Activated CD4-positive, alpha-beta T cell treated with anti-CD3 and anti-CD28 coated beads, Interleukin-2, Interleukin-6, amounts not matched to agents 100 ng/mL and 50 ng/mL, durations not matched to agents 16 hours and 8 hours (primary cell): ENCODE measurements at places on chromosomes 4 and X.

- DNase-seq, result no peak
Observed at GRCh38 chr4:150784305-150784704, 202.4 kb downstream of the MAB21L2 start.

GRCh38 chr4:10496200-10496599 lies 39.0 kb upstream of the ZNF518B start:
- DNase-seq, result no peak

DNA sequence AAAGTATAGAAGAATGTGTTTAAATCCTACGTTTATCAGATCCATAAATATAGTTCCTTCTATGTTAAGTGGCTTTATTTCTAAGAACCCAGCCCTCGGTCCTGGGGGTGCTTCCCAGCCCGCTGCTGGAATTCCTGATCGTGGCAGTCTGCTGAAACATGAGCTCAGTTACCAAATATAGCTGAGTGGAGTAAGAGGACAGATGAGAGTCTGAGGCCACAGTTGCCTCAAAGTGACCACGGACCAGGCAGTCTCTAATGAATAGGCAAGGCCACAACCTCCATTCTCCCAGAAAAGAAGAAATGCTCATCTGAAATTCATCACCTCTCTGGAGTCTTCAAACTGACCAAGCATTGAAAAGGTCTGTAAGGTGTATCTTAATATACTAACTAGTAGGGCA lies at the start of gene PALLD:
Gene PALLD (plus strand): TSS at position 219 of the 400 bp plus-strand sequence.
- no peak for DNase-seq

DNA sequence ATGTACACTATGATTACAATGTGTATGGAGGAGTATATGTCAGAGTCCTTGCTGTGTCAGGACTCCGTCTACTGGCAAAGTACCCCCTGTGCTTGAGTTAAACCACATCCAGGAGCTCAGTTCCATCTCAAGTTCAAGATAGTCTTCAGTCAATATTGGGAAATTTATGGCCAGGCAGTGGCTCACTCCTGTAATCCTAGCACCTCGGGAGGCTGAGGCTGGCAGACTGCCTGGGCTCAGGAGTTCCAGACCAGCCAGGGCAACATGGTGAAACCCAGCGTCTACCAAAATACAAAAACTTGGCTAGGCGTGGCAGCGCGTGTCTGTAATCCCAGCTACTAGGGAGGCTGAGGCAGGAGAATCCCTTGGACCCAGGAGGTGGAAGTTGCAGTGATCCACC lies 5.8 kb downstream of the SLBP start:
- no peak for DNase-seq

DNA sequence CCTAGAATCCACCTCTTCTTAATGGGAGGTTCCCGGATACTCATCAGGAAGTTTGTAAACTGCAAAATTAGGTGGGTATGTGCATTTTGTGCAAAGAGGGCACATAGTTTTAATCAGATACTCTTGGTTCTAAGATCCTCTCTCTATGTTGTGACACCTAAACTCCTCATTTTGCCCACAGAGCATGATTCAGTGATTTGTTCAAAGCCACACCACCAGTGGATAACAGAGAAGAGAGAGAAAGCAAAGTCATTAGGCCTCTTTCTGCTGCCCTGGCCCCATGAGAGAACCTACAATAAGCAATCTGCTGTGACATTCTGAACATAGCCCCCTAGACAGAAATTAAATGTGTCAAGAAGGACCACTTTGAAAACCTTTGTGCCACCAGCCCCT lies 72.3 kb upstream of the STIM2 start:
- DNase-seq, result no peak

DNA sequence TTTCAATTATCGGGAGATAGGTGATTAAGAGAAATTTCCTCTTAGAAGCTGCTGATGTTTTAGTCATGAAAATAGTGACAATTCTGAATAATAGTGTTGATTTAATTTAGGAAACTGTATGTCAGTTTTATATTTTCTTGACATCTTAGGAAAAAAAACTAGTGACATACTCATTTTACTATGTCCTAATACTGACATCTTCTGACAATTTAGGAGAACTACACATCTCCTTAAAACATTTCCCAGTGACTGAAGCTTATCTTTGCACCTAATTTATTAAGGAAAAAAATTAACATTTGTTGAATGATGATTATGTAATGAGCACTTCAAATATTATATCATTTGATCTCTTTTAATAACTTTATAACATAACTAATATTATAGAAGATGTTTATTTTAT lies 42.0 kb upstream of the RBMXL3 start:
- no peak for DNase-seq

DNA sequence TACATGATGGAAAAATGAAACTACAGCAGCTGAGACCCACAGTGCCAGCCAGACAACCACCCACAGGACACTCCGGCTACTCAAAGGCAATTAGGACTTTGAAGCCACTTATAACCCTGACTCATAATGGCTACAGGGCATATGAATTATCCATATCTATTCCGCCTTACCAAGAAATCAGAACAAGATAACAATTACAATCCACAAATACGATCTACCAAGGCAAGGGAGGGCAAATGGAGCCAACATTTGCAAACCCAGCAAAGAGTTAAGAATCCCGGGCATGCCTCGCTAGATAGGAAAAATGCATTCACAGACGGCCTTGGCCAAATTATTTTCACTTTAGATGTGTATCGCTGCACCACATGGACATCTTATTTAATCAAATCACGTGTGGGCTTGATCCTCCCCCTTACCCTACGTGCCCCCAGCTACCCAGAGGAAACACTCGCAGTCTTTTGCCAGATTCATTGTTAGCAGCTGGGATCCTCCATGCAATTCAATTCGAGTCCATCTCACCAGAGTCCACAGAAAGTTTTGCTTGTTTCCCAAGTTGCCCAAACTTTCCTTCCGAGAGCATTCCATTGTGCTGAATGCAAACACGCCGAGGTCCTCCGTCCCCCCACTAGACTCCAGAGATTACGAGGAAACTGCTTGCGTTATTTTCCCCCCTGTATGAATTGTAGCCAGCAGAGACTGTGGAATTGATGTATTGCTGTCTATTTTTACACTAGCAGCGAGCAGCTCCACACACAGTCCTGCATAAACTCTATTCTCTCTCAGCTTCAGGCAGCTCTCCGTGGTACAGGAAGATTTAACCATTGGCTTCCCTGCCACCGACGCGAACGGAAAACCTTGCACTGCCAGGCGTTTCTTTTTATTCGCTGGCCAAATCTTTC lies 1.2 kb downstream of the PPARGC1A start:
- no peak for DNase-seq

DNA sequence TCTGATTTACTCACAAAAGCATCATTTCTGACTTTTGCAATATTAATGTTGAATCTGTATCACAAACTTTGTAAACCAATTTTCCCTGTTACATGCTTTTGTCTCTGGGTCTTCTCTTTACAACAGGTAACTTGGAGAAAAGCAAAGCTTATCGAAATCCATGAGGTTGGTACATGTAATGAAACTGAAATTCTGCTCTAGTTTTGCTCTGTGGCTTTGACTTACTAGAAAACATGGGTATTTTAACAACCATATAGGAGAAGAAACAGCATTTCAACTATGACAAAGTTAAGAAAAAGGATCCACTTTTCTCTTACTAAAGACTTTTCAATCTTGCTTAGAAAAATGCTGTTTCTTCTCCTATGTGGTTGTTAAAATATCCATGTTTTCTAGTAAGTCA lies 645.8 kb downstream of the STIM2 start:
- no peak for DNase-seq

DNA sequence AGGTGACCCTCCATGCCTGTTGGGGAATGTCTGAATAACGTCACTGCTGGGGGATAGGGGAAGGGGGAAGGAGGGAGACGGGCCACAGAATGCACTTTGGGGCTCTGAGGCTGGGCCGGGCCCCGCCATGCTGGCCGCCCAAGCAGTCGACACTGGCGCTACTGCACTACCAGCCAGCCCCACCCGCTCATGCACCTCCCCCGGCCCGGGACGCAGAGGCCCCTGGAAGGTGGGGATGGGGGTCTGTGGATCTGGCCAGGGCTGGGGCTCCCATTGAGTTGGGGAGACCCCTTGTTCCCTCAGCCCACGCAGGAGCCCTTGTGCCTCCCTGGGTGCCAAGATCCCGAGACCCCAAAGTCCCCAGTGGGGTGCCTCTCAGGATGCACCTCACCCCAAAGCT lies 17.8 kb downstream of the FLNA start:
- DNase-seq, result no peak

DNA sequence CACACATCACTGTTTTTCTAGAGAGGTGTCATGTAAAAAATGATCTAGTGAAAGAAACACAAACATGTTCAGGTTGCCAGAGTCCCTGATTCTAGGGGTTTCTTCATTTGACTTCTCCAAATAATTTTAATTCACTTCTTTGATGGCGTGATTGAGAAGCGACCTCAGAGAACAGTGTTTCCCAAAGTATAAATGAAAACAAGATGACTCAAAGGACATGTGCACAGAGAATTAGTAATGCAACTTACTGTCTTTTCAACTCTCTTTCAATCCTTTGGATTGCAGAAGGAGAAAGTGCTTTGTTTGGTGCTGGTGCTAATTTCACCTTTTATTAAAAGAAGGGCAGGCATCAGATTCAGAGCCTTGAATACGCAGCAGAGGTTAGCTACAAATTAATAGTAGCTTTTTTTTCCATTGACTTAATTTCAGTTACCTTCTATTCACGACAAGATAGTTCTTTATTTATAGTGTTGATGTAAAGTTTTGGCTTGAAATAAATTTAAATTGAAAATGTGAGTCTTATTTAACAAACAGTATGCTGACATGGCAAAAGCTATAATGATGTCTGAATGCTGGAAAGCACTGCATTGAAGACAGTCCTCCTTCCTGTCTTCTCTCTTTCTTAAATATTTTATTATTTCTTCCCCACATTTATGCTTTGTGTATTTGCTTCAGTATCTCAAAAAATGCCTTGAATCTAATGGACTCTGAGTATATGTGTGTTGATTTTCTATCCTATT lies 85.1 kb downstream of the SLC10A7 start:
- DNase-seq, result no peak

GRCh38 chr4:80566203-80566872 lies 230.8 kb downstream of the CFAP299 start:
- no peak for DNase-seq

- DNase-seq, result peak; percentile 2
Observed at GRCh38 chrX:30060718-30061117, 154.6 kb upstream of the MAGEB2 start.

DNA sequence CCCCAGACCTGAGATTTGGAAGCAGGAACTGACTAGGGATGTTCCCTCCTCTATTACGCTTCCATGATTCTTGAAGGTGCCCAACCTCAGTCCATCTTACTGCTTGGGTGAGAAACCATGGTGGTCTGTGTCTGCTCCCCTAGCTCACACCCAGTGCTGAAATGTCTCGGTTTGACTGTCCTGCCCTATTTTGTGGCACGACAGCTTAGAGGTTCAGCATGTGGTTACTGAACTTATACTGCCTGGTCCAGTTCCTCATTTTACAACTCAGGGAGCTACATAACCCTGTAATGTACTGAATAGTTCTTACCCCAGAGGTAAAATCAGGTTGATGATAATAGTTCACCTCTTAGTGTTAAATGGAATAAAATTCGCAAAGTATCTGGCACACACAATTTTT lies 203.1 kb downstream of the RBM46 start:
- no peak for DNase-seq

DNA sequence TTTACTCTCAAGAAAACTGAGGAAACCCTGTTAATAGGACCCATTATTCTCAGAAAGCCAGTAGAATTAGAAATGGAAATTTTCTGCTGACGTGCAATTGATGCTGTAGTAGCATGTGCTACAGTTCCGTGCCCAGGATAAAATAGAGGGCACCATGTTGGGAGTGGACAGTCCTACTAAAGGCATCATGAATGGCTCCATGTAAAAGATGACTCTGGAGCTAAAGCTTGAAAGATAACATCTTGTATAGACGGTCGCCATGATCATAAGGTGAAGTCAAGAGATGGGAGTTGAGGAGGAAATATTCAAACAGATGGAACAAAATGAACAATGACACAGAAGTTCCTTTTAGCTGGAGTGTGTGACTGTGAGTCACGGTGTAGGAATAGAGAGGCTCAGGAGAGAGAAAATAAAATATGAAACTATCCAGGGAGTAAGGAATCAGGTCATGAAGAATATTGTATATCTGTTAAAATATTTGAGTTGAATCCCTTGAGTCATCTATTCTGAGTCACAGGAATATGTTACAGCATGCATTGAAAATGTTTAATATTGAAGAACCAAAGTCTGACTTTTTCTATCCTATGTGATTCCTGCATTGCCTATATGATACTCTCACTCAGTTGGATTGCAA lies 31.8 kb downstream of the ANXA10 start:
- no peak for DNase-seq

GRCh38 chrX:127187095-127187494 lies 367.6 kb downstream of the PRR32 start:
- DNase-seq, result no peak

- no peak for DNase-seq
Observed at GRCh38 chr4:74378573-74378972, 13.6 kb downstream of the EREG start.

GRCh38 chrX:103626855-103627254 lies 1.9 kb upstream of the TCEAL1 start:
- DNase-seq, result no peak

GRCh38 chr4:125316791-125317524 lies 2.2 kb downstream of the FAT4 start:
- DNase-seq, result no peak

- DNase-seq, result no peak
Observed at GRCh38 chr4:3684546-3684945, 81.6 kb upstream of the ADRA2C start.

GRCh38 chr4:986879-987623 lies at the start of gene IDUA:
Gene IDUA (plus strand): TSS chr4:987044. CDS start chr4:987085, 41 bp downstream.
- peak; percentile 88 for DNase-seq

DNA sequence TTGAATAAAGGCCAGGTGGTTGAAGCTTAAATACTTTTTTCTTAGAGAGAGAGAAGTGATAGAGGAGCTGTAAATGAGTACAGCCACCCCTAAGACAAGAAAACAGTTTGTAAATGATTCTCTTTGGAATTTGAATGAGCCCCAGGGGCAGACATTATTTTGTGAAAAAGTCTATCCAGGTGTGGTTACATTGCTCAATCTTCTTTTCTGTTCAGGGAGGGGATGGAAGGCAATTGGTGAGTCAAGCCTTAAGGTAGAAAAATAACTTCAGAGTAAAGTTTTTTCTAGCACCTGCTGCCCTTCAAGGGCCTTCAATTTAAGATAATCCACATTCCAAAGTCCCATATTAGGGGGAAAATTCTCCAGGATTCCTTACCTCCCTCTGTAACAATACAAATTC lies 646.7 kb downstream of the PDHA2 start:
- no peak for DNase-seq

DNA sequence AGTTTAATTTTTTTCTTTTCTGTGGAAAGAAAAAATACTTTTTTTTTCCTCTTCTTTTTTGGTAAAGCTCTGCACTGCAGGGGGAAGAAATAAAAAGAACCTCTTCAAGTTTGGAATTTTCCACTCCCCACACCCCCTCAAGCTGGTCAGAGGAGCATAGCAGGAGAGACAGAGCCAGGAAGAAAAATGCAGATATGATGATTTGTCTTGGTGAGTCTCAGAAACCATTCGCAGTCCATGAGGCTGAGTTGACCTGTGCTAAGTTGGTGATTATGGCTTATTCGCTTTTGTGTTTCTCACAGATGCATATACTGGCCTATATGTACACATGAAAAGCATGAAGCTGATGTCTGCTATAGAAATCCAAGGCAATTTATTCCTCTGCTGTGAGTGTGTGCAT lies 205.9 kb downstream of the LDB2 start:
- DNase-seq, result no peak
